ENCODE measurements at places on chromosomes 7 and 10.

DNA sequence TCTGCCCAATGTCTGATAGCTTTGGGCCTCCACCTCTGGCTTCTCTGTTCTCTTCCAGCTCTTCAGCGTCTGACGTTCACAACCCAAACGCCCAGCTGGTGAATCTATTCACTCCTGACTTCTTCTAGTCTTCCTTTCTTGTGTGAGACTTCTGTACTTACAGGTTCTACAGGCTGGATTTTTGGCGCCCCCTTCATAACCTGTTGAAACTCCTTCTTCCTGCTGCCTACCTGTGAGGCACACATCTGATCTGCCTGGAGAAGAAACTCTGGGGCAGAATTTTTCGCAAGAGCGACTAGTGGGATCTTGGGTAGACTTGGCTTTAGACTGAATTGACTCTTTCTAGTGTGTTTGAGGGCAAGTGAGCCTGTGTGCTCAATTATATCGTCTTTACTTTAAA lies 249.3 kb downstream of the REEP3 start:
- no peak for DNase-seq

- peak; percentile 18 for DNase-seq
Observed at GRCh38 chr10:25682203-25682851, 251.7 kb upstream of the MYO3A start.

DNA sequence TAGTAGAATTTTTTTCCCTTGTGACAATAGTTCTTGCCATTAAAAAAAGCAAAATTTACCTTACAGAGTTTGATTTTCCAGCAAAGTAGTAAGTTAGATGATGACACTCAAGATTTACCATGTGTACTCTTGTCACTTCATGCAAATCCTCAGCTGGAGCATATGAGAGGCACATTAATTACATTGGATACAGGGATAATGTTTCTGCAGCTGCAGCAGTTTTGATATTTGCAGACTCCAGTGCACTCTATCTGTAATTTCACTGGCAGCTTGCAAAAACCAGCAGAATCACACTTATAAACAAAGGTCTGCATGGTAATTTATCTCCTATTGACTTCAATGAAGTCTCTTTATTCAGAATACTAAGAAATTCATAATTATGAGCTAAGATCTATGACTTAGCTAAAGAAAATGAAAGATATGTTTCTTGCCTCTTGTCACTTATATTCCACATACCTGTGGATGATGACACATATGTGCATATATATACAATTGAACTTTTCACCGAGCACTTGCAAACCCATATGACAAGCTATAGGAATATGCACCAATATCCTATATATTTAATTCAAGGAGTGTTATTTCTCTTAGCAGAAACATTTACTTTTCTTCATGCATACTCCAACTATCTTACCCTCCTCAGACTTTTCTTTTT lies 530.6 kb downstream of the PHTF2 start:
- DNase-seq: no peak

GRCh38 chr10:23096802-23097549 lies 1.6 kb downstream of the MSRB2 start:
- DNase-seq: peak; percentile 31

GRCh38 chr10:4081685-4082111 lies 296.7 kb upstream of the KLF6 start:
- DNase-seq: peak; percentile 34

DNA sequence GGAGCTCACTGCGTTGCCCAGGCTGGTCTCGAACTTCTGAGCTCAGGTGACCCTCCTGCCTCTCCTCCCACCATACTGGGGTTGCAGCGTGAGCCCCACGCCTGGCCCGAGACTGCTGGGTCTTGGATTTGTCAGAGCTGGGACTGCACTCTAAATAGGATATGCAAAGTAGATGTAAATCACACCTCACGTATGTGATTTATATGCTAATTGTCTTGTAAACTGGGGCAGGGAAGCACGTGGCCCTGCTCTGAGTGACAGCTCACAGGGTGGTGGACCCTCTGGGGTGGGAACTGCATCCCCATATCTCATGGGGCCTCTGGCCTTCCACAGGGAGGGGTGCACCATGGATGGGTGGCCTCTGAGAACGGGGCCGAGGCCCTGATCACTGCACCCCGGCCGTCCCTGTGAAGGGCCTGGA lies 34.1 kb downstream of the GET4 start:
- no peak for DNase-seq

- DNase-seq: peak; percentile 26
Observed at GRCh38 chr10:119207713-119208552, 562 bp downstream of the GRK5 start.
